ENCODE measurements at places on chromosomes 4 and X.

- DNase-seq: no peak
Observed at GRCh38 chr4:55159851-55160250, 34.5 kb upstream of the KDR start.

DNA sequence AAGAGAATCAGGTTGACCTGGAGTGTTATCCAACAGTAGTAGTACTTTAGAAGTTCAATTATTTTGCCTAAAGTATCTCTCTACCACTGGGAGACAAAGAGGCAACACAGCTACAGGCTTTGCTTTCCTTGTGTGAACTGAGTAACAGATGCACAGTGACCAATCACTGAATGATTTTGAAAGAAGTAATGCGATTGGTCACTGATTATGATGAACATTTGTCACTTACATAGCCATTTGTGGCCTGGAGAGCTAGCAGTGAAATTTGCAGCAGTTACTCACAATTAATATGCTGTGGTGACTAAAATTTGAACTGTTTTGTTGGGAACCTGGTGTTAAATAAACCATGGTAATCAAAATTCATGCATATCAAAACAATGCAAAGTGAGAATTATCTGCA lies 508.7 kb upstream of the DIPK2B start:
- DNase-seq: no peak

GRCh38 chrX:41708486-41708885 lies 15.5 kb upstream of the GPR82 start:
- DNase-seq: no peak

- no peak for DNase-seq
Observed at GRCh38 chrX:44042116-44042515, 68.9 kb upstream of the NDP start.

- peak; percentile 51 for DNase-seq
Observed at GRCh38 chr4:162640152-162640551, 476.4 kb upstream of the FSTL5 start.

DNA sequence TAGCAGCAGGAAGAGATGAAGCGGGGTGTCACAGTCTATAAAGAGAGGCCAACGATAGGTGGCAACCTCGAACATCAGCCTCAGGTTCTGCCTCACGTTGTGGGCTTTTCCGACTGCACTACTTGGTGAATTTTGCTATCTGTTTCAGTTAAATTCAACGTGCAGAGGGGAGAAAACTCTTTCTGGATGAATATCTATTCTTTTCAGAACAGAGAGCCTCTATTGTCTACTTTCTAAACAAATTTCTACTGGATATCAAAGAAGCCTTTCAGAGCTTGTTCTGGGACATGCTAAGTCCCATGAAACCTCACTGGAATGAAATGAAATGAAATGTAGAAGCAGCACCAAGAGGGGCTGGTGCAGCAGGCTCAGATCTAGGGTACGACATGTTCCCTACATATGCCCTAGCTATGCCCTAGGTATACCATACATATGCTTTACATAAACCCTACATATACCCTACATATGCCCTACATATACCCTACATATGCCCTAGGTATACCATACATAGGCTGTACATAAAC lies 116.5 kb upstream of the TRIM2 start:
- no peak for DNase-seq

DNA sequence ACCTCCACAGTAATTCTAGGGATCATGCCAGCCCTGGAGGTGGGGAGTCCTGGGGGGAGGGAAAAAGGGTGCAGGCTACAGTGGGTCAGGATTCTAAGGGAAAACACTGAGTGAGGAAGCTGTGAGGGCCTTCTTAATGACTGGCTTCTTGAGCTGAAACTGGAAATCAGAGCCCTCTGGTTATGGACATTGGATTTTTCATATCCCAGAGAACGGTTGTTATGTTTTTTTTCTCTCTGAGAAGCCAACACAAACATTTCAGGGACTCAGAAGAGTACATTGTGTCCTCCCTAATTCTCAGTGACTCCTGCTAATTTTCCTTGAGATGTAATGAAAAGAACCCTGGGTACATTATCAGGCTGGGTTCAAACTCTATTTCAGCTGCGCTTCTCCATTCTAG lies 162.4 kb upstream of the PRDX4 start:
- DNase-seq: no peak

GRCh38 chr4:143393195-143393594 lies 56.5 kb downstream of the GAB1 start:
- DNase-seq: no peak

Measured in spleen (tissue), 13 donors.